ENCODE measurements at places on chromosomes 13 and 19.

GRCh38 chr19:12778017-12778904 is 2.9 kb upstream of the HOOK2 start:
- peak; percentile 84 for DNase-seq

- no peak for DNase-seq
These were observed 32.6 kb downstream of the UBL3 start for GRCh38 chr13:29817604-29818378.

DNA sequence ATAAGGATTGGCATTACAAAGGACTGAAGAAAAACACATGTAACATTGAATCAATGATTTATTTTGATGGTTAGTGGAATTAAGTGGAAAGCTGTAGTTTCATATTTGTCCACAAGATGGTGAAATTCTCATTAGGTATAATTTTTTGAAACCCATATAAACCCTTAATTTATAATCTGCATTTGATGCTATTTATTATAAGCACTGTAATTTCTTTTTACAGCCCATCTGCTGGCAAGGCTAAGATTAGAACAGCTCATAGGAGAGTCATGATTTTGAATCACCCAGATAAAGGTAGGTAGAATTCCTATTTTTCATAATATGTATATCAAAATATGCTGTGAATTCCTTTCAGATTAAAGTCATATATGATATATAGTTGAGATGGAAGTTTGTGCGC is 62.2 kb downstream of the DNAJC15 start:
- no peak for DNase-seq

DNA sequence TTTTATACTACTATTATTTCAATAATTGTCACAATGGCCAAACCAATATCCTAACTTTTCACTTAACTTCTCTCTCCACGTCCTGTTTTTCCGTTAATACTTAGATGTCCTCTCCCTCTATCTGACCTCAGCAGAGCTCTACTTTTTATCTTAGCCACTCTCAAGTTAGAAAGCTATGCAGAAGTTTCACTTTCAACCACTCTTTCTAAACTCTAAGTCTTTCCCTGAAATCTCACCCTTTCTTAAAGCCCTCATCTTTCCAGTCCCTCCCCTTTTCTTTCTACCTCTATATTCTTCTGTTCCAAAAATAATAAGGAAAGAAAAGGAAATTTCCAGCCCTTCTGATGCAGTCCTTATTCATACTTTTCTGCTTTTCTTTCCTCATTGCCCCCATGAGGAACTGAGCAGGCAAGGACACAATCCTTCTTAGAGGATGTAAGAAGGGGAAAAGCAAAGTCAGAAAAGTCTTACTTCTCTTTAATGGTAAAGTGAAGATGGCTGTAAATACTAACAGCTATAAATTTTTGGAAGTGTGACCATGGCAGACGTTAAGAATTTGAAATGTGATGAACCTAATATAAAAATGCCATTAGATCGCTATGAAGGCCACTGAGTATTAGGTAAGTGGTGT is 23.0 kb downstream of the FAM216B start:
- DNase-seq, result no peak

DNA sequence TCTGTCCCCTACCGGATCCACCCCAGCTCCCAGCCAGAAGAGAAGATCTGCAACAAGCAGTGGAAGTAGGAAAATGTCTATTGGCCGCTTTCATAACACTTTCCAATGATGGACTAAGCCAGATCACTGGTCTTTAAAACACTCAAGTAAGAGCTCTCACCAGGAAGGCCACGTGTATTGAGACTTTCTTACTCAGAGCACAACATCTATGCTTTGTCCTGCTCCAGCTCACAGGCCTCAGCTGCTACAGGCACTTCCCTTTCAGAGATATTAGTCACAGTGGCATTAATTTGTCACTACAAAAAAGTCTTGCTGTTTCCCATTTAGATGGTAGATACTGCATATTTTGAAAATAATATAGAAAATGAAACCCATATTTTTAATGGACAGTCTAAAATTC is 164.2 kb downstream of the ABCC4 start:
- no peak for DNase-seq

DNA sequence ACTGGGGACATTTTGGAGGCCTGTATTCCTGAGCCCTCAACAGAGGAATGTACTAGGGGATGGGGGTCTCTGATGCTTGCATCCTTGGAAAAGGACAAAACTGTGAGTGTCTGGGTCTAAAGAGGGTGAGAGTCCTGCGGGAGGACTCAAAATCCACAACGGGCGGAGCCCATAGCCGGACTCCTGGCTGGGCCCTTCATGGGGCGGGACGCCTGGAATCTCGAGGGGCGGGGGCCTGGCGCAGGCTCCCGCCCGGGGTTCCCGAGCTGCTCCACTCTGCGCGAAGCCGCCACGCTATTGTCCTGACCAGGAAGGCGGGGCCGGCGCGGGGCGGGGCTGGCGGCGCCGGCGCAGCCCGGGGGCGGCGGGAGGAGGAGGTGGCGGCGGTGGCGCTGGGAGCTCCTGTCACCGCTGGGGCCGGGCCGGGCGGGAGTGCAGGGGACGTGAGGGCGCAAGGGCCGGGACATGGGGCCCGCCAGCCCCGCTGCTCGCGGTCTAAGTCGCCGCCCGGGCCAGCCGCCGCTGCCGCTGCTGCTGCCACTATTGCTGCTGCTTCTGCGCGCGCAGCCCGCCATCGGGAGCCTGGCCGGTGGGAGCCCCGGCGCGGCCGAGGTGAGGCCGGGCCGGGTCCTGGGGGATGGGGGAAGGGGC is at the start of gene APLP1:
TSS of gene APLP1 (plus strand) at position 403 of the 651 bp plus-strand sequence. CDS start at position 466, 63 bp downstream.
- DNase-seq, result peak; percentile 95

- no peak for DNase-seq
These were observed 4.0 kb downstream of the ZNF586 start for GRCh38 chr19:57773488-57773887.

DNA sequence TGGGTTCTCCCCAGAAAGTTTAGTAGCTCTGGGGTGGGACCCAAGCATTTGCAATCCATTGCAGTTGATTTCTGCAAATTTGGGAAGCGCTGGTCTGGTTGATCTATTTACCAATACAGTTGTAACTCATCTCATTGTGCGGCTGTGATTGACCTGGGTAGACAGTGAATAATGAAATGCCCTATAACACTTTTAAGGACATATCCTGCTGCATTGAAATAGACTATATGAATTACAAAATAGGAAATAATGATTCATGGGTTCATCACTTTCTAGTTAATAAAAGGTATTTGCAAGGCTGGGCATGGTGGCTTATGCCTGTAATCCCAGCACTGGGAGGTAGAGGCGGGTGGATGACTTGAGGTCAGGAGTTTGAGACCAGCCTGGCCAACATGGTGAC is 59.0 kb upstream of the FARP1 start:
- no peak for DNase-seq

DNA sequence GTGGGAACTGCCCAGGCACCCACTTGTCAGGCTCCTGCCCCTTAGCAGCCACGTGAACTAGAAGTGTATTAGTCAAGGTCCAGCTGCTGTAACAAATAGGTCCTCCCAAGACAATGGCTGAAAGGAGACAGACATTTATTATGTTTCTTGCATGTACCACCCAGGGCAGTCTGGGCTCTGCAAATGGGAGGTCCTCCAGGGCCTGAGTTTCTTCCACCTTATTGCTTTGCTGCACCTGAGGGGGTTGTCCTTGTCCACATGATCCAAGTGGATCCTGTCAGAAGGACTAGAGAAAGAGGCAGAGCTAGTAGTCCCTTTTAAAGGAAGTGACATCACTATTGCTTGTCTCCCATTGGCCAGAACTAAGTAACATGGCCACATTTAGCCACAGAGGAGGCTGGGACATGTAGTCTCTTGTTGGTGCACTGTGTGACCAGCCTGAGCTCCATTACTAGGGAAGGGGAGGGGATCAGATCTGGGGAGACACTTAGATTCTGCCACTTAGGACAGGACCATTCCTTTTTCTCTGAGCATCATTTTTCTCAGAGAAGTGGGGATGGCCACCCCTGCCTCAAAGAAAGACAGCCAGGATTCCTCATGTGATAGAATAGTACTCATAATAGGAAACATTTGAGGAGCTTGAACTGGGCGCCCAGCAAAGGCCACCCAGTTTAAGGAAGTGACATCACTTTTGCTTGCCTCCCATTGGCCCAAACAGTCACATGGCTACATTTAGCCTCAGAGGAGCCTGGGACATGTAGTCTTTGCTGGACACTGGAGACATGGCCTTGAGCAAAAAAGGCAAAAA is 15.1 kb downstream of the CC2D1A start:
- peak; percentile 12 for DNase-seq

- DNase-seq, result no peak
These were observed 9.8 kb downstream of the CLEC4M start for GRCh38 chr19:7772752-7773291.

GRCh38 chr13:23580684-23581060 is 10.5 kb downstream of the TNFRSF19 start:
- no peak for DNase-seq

DNA sequence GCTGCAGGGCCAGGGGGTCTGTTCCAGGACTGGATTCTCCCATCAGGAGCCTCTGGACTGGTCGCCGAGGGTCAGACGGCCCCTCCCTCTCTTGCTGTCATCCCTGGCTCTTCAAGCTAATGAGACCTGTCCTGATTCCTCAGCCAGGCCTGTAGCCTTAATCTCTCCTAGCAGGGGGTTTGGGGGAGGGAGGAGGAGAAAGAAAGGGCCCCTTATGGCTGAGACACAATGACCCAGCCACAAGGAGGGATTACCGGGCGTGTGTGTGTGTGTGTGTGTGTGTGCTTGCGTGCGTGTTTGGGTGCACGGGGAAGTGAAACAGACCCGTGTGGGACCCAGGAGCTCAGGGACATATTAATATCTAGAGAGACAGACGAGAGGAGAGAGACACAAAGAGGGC is 1.9 kb upstream of the CRX start:
- no peak for DNase-seq

DNA sequence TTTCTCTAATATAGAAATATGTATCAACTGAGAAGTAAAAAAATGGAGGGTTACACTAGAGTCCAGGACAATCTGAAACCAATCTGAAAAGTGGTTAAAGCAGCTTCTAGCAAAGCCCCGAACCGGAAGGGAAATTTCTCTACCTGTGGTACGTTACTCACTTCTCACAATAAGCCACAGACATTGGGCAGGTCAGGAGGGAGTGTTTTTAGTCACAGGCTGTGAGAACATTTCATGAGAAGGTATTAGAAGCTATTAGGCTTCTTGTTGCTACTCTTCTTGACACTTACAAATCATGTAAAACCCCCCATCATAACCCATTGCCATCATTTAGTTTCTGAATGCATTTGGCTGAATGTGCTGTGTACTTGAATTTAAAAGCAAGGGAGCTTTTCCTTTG is 120.9 kb downstream of the NUFIP1 start:
- DNase-seq, result no peak

GRCh38 chr13:100506600-100507422 is 81.8 kb downstream of the GGACT start:
- no peak for DNase-seq

DNA sequence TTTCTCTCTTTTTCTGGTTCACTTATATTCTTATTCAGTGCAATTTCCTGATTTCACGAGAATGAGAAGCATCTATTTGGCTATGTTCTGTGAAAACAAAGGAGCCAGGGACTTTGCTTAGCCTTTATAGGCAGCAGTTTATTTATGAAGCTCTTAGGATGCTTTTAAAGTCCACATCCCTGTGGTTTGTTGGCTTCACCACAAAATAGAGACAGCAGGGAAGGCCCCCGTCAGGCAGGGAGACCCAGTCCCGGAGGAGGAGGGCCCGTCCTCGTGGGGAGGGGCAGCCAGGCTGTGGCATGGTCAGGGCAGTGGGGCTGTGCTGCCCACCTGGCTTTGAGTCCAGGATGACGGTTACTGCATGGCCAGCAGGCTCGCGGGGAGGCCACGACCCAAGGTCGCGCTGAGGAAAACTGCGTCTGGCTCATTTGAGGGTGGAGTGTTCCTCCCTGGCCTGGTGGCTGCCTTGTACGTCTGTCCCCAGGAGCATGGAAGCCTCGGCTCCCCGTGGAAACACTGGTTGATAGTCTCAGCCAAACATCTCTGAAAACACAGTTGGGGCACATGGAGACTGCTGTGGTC is 92.7 kb downstream of the ATP11A start:
- no peak for DNase-seq

DNA sequence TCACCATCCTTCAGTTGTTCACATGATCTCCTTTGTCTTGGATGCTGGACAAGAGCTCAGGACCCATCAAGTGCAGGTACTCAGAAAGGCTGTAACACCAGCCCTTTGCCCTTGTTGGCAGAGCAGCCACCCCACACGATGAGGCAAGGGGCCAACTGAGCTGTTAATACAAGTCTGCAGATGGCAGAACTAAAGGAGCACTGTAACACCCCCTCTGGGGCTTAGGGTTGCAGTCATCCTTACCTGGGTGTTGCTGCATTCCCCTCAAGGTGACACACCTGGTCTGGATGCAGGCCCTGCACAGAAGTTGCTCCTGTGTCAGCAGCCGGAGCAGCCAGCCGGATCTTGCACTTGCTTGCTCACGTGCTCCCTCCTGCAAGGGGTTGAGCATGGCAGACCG is 52.0 kb downstream of the STARD13 start:
- no peak for DNase-seq

- no peak for DNase-seq
These were observed 321.1 kb downstream of the MYO16 start for GRCh38 chr13:108950333-108951010.

- no peak for DNase-seq
These were observed 34.2 kb downstream of the NALCN start for GRCh38 chr13:101382086-101382485.

- DNase-seq, result no peak
These were observed 11.0 kb downstream of the MOB3A start for GRCh38 chr19:2084993-2085720.

- no peak for DNase-seq
These were observed 115.8 kb downstream of the KATNAL1 start for GRCh38 chr13:30191491-30192100.

GRCh38 chr13:94093652-94094315 is 385.7 kb downstream of the DCT start:
- no peak for DNase-seq

- DNase-seq, result no peak
These were observed 72.9 kb upstream of the TEX29 start for GRCh38 chr13:111247552-111247951.

- DNase-seq, result no peak
These were observed 89.8 kb downstream of the ZNF557 start for GRCh38 chr19:7159105-7159933.

DNA sequence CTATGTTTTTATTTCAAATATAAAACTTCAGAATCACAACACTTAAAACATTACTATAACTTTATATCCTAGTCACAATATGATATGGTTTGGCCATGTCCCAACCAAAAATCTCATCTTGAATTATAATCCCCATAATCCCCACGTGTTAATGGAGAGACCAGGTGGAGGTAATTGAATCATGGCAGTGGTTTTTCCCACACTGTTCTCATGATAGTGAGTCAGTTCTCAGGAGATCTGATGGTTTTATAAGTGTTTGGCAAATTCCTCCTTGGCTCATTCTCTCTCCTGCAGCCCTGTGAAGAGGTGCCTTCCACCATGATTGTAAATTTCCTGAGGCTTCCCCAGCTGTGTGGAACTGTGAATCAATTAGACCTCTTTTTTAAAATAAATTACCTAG is 307.6 kb downstream of the SPRY2 start:
- DNase-seq, result no peak

Measured in hypothalamus (tissue), 51 donors.